Renal cortical epithelial cell (primary cell): ENCODE measurements at places on chromosomes 5 and 9.
A peak's percentile ranks its signal among the peaks of the same experiment; 100 is the strongest.

DNA sequence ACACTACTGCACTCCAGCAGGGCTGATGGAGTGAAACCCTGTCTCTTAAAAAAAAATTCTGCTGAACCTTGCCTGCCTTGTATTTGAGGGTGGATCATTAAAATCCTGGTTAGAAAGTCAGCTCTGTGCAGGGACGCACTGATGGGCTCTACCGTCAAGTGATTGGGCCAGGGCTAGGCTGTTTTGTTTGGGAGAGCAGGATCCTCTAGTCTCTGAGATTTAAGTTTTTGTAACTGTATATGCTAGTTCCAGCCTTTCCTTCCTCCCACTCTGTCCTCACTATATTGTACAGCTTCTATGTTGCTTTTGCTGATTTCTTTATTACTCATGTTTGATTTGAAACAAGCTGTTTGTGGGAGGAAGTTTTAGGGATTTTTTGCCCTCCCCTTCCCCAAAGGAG is 11.5 kb downstream of the DDX4 start:
- DNase-seq, result no peak

- peak; percentile 79 for DNase-seq
Observed at GRCh38 chr5:158451203-158451992, 592.5 kb upstream of the CLINT1 start.

DNA sequence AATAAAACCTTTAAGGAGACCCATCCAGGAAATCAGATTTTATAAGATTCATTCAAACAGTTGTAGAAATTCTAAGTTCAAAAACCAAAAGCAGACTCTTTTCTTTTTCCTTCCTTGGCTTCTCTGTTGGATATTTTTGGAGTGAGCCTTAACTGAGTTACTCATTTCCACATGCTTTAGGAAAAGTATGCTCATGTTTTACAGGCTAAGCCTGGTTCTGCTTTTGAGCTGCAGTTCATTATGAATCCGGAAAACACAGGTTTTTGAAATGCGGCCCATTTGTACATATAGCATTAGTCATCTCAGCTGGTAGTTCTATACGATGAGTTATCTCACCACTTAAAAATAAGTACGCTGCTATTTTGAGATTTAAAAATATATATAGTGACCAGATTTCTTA is 156.6 kb upstream of the DMRT1 start:
- DNase-seq, result no peak

GRCh38 chr9:103245369-103245768 is 250.2 kb downstream of the CYLC2 start:
- no peak for DNase-seq

GRCh38 chr5:173319646-173320045 is 8.6 kb downstream of the STC2 start:
- no peak for DNase-seq

DNA sequence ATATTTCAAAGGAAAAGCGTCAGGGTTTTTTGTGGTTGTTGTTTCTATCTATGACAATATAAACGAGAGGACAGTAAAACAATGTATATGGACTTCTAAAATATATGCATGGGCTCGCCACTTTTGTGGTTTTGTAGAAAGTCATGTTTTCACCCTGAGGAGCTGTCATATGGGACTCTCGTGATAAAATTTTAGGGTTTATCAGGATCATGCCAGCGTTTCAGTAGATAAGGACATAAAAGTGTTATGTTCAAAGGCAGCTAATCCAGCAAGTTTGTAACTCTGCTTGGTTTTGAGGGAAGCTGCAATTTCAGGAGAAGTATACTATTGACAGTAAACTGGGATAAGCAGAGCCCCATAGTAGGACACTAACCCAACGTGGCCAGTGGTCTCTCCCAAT is 120.3 kb downstream of the CDC42SE2 start:
- no peak for DNase-seq

DNA sequence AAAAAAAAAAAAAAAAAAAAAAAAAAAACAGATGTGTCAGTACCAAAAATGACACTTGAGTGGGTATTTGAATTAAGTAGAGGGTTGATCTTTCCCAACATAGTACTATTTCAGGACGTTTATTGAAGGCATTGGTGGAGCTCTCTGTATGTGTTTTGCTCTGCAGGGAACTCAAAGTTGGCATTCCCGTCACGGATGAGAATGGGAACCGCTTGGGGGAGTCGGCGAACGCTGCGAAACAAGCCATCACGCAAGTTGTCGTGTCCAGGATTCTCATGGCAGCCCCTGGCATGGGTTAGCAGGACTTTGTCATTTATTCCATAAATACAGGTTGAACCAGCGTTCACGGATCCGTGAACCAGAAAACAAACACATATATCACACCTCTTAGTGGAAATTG is 34.9 kb downstream of the SFXN1 start:
- DNase-seq, result no peak

DNA sequence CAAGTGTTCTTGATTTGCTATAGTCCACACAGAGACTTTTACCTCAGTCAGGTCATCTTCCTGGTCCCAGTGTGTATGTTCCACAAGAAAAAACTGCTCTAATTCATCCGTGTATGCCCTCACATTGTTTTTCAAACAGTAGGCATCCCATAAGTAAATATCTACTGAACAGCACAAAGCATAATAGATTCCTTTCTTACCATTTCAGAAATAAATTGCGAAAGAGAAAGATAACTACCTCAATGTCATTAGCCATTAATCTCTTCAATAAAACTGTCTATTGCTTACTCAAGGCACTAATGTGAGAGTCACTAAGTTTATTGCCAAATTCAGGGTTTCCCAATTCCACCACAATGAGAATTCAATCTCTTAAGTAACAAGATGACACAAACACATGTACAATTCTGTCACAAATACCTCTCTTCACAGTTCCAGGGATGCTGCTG is 9.6 kb downstream of the FBXW2 start:
- peak; percentile 97 for DNase-seq

DNA sequence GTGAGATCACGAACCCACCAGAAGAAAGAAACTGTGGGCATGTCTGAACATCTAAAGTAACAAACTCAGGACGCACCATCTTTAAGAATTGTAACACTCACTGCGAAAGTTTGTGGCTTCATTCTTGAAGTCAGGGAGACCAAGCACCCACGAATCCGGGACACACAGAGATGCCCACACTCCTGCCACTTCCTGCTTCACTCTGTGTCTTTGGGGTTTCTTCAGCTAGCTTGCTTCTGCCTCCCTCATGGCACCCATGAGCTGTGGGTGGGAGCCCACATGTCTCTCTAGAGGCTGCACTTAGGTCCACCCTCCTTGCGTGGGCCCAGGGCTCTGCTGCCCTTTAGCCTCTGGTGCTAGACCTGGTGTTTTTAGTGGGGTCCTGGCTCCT is 61.2 kb upstream of the CNOT6 start:
- DNase-seq, result no peak

GRCh38 chr5:180097163-180097894 is 25.8 kb upstream of the RNF130 start:
- no peak for DNase-seq

DNA sequence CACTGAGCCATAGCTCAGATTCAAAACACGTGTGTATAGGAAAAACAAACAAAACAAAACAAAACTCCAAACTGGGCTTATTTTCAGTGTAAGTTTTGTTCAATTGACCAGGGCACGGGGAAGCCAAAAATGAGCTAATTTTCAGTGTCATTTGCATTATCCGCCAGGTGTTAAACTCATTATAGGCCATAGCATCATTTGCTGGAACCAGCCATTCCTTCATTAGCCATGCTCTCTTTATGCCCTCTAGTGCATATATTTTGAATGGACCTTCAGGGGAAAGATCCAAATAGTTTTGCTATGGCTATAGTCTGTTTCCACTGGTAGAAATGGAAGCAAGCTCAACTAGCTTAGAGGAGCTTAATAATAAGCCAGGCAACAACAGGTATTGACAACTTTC is 1205.2 kb upstream of the DMAC1 start:
- DNase-seq, result no peak

- DNase-seq, result no peak
Observed at GRCh38 chr9:95574176-95574575, 57.4 kb upstream of the PTCH1 start.

GRCh38 chr5:58114324-58114723 is 345.6 kb downstream of the PLK2 start:
- peak; percentile 81 for DNase-seq

- peak; percentile 80 for DNase-seq
Observed at GRCh38 chr9:123121457-123121856, 88.0 kb downstream of the GPR21 start.

DNA sequence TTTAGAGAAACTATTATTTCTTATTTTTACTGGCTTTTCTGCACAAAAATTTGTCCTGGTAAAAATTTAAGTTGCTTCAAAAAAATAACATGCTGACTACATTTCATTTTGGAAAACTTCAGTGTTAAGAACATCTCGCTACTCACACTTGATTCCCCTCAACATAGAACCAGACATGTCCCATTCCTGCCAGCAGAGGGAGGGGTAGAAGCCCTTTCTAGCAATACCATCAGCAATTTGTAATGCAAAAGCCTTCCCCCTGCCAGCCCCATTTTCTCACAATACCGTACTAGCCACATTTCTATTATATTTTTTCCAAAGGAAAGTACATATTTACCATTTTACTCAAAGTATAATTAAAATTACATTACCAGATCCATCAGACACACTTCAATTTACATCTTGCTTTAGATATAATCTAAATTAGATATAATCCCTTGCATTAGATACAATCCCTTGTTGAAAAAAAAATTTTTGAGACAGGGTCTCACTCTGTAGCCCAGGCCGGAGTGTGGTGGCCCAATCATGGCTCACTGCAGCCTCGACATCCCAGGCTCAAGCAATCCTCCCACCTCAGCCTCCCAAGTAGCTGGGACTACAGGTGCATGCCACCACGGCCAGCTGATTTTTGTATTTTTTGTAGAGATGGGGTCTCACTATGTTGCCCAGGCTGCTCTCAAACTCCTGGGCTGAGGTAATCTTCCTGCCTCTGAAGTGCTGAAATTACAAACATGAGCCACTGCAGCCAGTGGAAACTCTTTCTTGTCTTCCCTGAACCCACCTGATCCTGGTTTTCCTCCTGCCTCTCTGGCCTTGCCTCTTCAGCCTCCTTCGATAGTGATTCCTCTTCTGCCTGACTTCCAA is 39.6 kb upstream of the IDNK start:
- DNase-seq, result peak; percentile 61

DNA sequence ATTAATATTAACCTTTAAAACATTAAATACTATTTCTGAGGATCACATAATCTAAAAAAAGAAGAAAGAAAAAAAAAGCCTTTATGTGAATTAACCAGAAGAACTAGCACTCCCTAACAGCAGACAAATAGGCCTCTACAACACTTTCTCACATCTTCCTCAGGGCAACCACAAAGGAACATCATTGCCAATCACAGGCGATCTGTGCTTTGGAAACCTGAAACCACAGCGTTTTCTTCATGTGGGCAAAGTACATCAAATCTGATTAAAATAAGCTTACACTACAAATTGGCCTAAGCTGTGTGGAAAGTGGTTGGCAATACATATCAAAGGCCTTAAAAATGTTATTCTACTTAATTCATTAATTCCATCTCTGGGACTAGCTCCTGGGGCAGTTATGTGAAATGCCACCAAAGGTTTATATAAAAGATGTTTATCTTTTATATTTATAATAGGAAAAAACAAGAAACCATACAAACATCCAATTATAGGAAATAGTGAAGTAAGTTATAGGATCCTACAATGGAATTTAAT is 184.8 kb upstream of the TBCA start:
- peak; percentile 16 for DNase-seq

GRCh38 chr5:16593013-16593412 is 23.8 kb downstream of the RETREG1 start:
- peak; percentile 30 for DNase-seq

DNA sequence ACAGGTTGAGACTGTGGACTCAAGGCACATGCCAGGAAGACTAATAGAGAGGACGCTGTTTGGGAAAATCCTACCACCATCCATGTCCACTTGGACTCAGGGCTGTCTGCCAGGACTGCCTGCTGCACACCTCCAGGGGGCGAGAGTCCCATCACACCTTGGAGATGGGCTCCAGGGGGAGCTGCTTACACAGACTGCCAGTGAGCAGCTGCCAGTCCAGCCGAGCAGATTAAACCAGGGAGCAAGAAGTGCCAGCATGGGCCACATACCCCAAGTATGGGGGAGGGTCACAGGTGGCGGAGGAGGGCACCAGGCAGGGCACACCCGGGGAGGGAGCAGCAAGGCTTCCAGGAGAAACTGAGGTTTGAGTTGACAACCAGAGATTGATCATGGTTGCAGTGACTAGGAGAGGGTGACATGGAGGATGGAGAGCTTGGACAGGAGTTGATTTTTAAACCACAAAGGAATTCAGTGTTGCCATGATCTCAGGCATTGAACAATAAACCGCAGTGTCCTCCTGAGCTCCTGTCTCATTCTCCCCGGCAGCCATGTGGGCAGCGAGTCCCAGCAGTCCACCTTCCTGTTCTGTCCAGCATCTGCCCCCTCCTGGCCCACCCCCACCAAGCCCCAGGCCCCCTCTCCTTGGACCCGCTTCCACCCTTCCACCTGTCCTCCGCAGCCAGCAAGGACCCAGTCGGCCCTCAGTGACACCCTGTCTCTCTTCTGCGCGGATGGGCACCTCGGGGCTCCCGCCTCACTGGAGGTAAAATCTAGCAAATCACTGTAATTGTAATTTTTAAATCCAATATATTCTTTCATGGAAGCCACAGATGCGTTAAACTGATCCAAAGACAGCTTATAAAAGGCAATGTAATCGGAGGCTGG is 3.1 kb upstream of the VAV2 start:
- peak; percentile 63 for DNase-seq

DNA sequence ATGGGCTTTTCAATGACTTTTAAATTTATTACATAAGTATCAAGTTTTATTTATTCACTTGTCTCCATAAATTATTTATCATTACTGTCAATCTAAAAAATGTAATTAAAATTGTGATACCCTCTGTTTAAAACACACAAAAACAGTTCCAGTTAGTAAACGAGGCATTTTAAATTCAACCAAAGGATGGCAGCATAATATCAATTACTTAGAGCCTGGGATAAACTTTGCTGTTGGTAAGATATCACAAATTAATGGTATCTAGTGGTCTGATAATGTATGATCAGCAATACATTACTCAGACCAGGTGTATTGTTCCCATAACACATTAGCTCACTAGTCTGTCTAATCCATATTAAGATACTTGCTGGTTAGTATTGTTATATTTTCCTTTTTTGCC is 9.6 kb upstream of the IFNE start:
- DNase-seq, result no peak

DNA sequence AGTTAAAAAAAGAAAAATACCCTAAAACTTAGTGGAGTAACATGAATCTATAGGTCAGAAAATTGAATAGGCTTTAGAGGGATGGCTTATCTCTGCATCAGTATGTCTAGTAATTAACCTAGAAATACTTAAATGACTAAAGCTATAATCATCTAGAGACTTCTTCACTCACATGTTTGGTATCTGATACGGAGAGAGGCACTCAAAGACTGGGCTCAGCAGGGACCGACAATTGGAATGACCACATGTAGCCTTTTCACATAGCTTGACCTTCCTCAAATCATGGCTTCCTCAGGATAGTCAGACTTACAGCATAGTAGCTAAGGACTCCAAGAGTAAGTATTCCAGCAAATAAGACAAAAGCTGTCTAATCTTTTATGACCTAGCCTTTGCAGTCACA is 105.3 kb upstream of the RORB start:
- no peak for DNase-seq

- DNase-seq, result peak; percentile 77
Observed at GRCh38 chr5:171999877-172000276, 6.6 kb downstream of the FBXW11 start.
